Stimulated activated CD8-positive, alpha-beta memory T cell treated with anti-CD3 and anti-CD28 coated beads, Interleukin-4, amount 100 ng/mL, for 1 hour (primary cell): ENCODE measurements at places on chromosomes 2 and 18.

- DNase-seq = no peak
These were observed 780 bp downstream of the HTRA2 start for GRCh38 chr2:74530239-74531187.

GRCh38 chr2:200599206-200599605, 13.4 kb downstream of the AOX1 start:
- no peak for DNase-seq

DNA sequence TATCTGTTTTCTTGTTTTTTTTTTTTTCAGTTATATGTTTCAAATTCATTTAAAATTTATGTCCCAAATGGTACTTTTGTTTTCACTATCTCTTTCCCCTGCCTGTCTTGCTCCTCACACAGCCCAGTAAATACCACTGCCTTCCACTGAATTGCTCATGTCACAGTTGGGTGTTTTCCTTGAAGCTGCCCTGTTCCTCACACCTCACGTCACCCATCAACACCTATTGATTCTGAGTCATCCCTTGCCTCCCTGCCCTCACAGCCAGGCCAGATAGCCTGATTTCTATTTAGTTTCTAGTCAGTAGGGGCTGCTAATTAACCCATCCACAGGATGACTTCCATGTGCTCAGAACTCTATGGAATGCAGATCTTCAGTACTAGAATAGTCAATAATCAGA, 25.3 kb downstream of the FSHR start:
- DNase-seq = no peak

DNA sequence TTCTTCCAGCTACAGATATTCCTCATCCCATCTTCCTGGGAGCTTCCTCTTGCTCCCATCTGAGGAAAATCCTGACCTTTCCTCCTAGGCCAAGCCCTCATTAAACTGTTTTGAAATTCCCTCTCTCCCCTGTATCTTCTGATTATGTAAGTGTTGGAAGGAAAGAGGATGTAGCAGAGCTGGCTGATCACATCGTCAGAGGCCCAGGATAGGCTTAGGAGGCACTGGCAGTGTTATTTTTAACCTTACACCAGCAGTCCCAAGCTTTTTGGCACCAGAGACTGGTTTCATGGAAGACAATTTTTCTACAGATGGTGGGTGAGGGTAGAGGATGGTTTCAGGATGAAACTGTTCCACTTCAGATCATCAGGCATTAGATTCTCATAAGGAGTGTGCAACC, 630.4 kb downstream of the EPHA4 start:
- no peak for DNase-seq

DNA sequence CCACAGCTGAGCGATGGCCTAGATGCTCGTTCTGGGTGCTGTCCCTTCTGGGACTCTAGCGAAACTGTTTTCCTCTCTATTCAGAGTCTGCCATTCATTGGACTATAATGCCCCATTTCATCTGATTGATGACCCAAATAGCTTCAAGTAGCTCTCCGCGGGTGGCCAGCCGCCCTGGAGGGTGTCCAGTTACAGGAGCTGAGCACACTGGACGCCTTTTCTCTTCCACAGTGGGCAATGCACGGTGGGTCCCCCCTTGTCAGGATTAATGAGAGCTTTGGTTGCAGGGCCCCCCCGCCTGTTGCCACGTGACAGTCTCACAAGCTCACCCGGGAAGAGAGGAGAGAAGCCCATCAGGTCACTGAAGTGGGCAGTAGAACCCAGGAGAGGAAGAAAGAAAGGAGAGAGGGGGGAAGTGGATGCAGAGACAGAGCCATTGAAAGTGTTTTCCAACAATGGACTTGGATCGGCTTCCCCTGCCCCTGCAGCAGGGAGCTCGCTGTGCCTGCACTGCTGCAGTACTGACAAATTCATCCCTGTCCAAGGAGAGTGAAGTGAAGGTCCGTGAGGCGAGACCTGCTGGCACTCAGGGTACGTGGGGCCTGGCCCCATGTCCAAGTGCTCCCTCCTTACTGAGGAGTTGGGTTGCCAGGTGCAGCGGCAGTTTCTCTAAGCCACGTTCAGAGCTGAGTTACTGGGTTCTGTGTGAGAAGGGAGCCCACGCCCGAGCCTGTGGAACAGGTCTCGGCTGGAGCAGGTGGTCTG, 44.8 kb downstream of the DIPK1C start:
- DNase-seq = no peak

- DNase-seq = no peak
These were observed 194.8 kb upstream of the SALL3 start for GRCh38 chr18:78784861-78785260.

GRCh38 chr2:122780251-122780650, 1024.8 kb downstream of the TSN start:
- no peak for DNase-seq

- no peak for DNase-seq
These were observed 2.3 kb downstream of the NEUROD1 start for GRCh38 chr2:181677912-181678586.

DNA sequence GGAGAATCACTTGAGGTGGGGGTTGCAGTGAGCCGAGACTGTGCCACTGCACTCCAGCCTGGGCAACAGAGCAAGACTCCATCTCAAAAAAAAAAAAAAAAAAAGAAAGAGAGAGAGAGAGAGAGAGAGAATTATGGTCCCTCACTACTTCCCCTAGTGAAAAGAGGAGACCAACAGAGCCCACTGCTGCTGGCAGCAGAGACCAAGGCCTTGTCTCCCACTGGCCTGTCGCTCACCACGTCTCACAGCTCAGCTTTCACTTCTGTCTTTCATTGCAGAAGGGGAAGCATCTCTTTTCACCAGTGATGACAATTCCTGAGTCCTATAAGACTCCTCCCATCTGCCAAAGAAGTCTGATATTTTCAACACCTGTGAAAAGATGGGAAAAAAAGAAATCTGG, 81.3 kb downstream of the CLHC1 start:
- DNase-seq = no peak

DNA sequence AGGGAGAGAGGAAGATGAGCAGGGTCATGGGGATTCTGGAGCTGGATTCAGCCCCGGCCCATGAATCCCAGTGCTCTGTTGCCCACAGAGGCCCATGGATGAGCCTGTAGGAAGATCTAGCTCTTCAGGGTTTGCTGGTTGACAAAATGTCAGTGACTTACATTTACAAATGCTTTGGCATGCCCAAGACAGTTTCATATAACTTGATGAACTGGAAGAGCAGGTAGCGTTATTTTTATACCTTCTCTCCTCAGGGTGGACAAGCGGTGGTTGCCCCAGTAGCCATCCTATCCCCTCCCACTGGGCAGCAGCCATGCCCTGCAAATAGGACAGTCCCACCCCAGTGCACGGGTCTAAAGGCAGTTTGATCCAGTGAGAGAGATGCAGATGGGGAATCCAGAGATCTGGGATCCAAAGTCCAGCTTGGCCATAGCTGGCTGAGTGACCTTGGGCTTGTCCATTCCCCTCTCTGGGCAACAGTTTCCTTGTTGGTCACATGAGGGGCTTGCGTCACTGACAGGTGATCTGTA, 21.5 kb upstream of the KCNK3 start:
- no peak for DNase-seq

DNA sequence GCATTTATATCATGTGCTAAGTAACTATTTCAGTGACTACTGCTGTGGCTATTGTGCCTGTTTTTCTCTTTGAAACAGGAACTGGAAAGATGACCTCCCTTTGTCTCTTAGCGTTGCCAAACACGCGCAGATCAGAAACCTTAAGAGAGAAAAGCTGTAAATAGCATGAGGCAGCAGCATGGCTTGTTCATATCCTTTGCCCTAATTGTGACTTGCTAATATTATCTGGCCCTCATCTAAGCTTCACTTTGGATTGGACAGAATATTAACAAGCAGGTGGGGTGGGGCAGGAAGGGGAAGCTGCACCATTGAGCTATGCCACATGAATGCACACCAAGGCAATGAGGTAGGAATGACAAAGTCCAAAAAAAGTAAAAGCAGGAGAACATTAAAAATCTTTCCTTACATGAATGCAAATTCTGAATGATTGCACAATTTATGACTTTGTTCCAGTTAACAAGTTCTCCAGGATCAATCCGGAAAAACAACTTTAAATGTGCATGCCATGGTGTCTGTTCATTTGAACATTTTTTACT, 128.4 kb downstream of the IRS1 start:
- no peak for DNase-seq

DNA sequence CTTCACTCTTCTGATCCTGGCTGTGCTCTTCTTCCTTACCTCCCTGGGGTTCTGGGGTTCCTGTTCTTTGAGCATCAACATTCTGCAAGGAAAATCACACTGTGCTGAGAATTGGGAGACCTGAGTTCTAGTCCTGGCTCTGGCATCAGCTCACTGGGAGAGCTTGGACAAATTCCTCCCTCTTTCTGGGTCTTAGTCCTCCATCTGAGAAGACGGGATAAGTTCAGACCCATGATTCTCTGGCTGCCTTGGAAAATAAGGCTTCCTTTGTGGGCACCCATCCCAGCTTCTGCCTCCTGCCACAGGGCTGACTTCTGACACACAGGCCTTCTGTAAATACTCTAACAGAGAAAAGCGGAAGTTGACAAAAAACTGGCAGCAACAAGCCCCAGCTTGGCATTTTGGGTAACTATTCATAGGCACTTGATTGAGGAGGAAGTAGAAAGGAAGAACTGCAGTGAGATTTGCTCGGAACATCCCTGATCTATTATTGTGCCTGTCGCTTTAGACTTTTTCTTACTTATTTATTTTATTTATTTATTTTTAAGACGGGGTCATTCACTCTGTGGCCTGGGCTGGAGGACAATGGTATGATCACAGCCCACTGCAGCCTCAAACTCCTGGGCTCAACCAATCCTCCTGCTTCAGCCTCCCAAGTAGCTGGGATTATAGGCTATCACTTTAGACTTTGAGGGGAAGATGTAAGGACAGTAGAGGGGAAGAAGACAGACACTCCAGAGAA, 7.9 kb downstream of the PCBP1 start:
- DNase-seq = no peak

DNA sequence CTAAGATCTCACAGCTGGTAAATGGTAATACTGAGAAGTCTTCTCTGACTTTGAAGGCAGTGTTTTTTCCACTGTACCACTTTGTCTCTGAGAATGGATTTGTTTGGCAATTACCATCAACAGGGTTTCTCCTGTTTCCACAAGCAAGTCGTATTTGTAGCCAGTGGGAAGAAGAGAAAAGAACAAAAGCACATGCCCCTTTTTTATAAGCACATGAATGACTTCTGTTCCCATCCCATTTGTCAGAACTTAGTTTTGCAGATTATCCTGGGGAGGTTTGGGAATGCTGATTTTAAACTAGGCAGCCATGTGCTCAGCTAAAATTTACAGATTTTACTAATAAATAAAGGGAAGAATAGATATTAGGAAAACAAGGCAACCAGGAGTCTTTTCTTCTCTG, 92.9 kb upstream of the ZSWIM2 start:
- DNase-seq = no peak

DNA sequence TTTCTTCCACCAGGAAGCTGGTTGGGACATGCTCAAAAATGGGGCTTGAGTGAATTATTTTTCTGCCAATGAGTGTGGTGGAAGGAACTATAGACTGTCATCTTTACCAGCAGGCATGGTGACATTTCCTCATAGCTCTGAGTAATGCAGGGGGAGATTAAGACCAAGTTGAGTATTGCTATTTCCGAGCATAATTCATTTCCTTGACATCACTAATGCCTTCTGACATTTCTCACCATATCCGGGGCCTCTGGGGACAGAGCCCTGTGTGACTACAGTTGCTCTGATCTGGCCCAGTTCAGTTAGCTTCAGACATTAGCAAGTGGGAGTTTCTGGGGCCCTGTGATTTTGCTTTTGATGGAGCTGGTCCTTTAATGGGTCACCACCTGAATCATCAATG, 410.4 kb downstream of the MEIS1 start:
- no peak for DNase-seq

DNA sequence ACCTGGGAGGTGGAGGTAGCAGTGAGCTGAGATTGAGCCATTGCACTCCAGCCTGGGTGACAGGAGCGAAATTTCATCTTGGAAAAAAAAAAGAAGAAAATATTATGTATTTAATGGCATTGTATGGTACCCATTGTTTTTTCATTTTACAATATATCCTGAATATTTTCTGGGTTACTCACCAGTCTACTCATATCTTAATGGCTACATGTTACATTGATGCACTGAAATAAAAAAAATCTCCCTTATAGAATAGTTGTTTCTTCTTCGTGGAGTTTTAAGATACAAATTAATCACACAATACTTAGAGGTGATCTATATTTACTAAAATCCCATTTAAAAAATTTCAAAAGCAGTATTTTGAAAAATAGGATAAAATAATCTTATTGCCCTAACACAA, 66.3 kb upstream of the XPO1 start:
- DNase-seq = no peak

DNA sequence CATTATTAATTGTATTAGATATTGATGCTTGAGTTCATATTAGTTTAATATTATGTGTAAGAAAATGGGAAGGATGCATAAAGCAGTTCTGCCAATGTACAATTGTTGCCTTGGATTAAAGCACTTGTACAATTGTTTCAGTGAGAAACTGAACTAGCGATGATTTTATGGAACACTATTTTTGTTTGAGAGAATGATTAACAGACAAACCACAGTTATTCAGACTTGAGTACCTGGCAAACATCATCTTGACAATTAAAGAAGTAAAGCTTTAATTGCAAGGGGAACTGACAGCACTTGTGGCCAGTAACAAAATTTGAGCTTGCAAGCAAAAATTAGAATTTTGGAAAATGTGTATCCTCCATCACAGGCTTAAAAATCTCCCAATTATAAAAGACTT, 214.3 kb downstream of the RIT2 start:
- no peak for DNase-seq

DNA sequence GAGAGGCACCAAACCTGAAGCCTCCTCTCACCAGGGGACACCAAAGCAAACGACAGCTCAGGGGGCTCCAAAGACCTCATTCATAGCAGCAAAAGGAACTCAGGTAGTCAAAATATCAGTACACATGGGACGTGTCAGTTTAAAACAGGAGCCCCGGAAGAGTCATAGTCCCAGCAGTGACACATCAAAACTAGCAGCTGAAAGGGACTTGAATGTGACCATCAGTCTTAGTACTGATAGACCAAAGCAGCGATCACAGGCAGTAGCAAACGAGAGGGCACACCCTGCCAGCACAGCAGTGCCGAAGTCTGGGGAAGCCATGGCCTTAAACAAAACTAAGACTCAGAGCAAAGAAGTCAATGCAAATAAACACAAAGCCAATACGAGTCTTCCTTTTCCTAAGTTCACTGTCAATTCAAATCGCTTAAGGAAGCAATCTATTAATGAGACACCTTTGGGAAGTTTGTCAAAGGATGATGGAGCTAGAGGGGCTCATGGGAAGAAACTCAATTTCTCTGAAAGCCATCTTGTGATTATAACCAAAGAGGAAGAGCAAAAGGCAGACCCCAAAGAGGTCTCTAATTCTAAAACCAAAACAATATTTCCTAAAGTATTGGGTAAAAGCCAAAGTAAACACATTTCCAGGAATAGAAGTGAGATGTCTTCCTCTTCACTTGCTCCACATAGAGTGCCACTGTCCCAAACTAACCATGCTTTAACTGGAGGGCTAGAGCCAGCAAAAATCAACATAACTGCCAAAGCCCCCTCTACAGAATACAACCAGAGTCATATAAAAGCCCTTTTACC, 1.2 kb downstream of the GALNT5 start:
- no peak for DNase-seq

GRCh38 chr2:168524005-168524404, 67.9 kb downstream of the CERS6 start:
- no peak for DNase-seq
